T-cell (primary cell): ENCODE measurements at places on chromosomes 11 and 22. TPM values are rescaled to one million over a fixed set of nuclear protein-coding genes. Genes with fewer than 3 reads are reported as not detected.

The FAM227A gene
- 1.1 TPM for total RNA-seq

The PIWIL4 gene
- 1.4 TPM for total RNA-seq

The NADSYN1 gene
- 185 TPM for total RNA-seq

The IFITM10 gene
- total RNA-seq = 1.7 TPM

The MAP6 gene
- not detected for total RNA-seq

The FEN1 gene
- total RNA-seq = 10.2 TPM

The DBX1 gene
- not detected for total RNA-seq

The TMEM126B gene
- 32.1 TPM for total RNA-seq

The LRRC74B gene
- total RNA-seq = not detected
